ENCODE measurements at places on chromosomes 7 and 10. TPM values are rescaled to one million over a fixed set of nuclear protein-coding genes. Genes with fewer than 3 reads are reported as not detected.

GJD4 gene
- not detected for total RNA-seq

GRCh38 chr7:104267701-104268368, 60.0 kb upstream of the ORC5 start:
- ATAC-seq, result no peak

SPDYE6 gene
- total RNA-seq, result 0.23 TPM

NUTM2E gene
- 0.16 TPM for total RNA-seq

DNA sequence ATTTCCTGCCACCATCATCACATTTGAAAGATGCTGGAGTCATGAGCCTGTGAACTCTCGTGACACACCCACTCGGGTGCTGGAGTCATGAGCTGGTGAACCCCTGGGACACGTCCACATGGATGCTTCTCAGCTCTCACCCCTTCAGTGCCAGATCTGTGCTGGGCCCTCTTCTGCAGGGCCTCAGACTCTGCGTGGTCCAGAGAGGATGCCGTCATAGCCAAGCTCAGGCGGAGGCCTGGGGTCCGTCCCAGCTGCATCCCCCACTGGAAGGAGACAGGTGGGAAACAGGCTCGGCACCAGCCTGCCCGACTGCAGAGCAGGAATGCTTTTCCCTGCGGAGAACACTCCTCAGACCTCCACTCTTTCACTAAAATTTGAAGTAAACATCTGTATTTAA, 156.5 kb upstream of the PPP2R2D start:
- ATAC-seq, result no peak

NKX2-3 gene
- total RNA-seq, result not detected

SFTPD gene
- 0.44 TPM for total RNA-seq

GRID2IP gene
- not detected for total RNA-seq

VGF gene
- 28.4 TPM for total RNA-seq

DNA sequence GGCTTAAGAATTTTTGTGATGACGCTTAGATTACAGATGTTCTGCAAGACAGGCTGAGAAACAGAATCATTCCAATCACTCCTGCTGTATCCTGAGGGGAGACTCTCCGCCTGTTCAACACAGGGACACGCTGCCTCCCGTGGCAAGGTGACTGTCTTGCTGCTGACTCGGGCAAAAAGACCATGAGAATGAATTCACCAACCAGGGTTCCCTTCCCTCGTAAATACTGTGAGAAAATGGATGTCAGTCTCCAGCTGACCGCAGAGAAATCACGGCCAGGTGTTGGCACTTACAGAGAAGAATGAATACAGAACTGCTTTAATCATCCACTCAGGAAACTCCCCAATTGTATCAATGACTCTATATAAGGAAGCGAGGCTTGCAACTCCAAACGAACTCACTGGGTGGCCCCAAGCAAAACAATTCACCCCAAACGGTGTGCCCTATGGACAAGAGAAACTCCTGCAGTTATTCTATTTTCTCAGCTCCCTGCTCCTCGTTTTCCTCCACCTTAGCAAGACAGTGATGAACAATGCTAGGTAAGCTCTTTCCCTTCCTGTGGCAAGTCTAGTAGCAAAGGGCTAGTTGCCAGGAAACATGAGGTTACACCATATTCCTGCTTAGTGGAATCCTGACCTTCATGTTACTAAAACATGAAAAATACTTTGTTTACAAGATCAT, 22.8 kb downstream of the GNA12 start:
- ATAC-seq, result peak; percentile 54

GRCh38 chr10:30357806-30358205, 8.7 kb upstream of the MTPAP start:
- ATAC-seq, result no peak

STEAP1 gene
- total RNA-seq, result 4.3 TPM

DNA sequence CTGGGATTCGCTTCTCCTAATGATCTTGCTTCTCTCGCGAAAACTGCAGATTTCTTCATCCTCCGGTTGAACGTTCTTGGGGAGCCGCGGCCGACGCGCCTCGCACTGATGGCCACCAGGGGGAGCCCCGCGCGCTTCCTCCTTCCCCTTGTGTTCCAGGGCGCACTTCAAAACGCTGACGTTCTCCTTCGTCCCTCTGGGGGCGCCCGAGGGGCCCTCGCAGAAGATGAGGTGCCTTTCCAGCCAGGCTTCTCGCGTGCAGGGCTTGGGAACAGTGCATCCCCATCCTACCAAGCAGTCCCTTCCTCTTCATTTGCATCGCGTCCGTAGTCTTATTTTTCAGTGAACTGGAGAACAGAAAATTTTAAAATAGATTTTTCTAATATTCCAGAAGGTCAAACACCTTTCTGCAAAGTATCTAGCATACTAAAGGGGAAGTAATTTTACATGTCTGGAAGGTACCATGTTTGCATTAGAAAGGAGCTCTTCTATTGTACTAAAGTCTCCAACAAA, 22.5 kb downstream of the GSTO2 start:
- ATAC-seq, result peak; percentile 100

DNA sequence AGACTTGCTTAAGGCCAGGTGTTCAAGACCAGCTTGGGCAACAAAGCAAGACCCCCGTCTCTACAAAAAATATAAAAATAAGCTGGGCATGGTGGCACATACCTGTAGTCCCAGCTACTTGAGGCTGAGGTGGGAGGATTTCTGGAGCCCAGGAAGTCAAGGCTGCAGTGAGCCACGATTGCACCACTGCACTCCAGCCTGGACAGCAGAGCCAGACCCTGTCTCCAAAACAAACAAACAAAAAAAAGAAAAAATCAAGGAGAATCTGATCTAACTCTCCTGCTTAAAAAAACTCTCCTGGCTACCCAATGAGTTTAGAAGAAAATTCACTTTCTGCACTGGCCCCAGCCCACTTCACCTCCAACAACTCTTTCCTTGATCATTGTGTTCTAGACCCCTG, 1.9 kb upstream of the KPNA7 start:
- no peak for ATAC-seq

PDZD7 gene
- total RNA-seq, result 6.2 TPM

- no peak for ATAC-seq
These were observed 18.2 kb downstream of the GPR146 start for GRCh38 chr7:1062296-1063294.

- no peak for ATAC-seq
These were observed 34.2 kb upstream of the LAMB1 start for GRCh38 chr7:108037140-108037539.

DNA sequence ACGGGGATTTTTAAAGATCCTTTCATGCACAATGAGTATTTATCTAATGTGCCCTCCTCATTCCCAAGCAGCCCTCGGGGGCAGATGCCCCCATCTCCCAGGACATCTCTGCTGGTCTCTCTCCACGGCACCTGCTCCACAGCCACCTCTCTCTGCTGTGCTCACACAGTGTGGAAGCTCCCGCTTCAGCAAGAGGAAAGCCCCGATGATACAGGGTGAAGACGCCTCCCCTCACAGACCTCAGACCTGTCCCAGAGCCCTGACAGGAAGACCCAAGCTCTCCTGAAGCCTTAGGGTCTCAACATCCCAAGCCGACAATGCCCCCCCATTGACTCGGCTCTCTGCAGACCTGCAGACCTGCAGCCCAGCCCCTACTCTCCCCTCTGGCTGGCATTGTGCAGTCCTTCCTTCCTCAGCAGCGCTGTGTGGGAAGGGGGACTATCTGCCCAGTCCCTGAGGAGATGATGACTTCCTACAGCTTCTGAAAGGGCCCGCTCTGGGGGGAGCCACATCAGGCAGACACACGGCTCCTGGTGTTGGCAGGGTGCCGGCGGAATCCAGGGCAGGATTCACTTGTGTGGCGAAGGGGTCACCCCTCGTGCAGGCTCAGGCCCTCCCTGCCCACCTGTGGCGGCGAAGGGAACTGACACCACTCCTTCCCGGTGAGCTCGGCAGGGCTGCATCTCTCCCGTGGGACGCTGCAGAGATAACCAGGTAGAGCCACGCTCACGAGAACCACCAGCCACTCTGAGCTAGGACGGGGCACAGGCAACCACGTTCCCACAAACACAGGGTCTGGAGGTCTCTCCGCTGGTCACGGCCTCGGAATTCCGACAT, 61.8 kb downstream of the PTPRN2 start:
- ATAC-seq, result no peak

DNA sequence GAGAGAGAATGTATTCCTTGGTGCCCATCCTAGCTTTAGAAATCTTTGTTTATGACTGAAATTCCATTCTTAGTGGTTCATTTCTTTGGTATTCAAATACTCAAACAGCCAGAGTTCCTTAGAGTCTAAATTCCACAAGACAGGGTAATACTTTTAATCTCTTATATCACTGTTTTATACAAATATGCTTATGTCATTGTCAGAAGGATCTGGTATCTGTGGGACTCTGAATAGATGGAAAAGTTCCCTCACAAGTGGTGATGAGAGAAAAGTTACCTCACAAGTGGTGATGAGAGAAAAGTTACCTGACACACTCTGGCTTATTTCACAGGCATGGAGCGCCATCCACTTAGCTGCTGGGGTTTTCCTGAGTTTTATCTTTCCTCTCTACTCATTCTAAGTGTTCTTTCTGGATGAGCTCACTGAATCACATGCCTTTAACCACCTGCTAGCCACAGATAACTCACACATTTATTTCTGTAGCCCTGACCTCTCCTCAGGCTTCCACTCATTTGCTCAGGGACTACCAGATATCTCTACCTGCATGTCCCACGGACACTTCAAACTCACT, 784.0 kb downstream of the SUGCT start:
- no peak for ATAC-seq

MSS51 gene
- total RNA-seq, result 2.5 TPM

DNA sequence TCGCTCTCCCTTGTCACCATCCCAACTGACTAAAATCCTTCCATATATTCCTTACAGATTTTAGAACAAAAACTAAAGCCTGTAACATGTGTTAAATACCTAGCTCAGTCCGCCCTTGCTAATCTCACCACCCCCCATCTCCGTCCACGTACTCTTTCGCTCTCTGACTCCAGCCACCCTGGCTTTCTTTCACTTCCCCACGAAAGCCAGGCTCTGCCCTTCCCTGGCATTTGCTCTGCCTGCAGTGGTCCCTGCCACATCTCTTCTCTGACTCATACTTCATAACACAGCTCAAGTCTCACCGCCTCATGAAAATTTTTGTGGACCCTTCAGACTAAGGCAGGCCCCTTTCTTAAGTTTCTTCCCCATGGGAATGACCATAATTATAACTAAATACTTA, 11.7 kb upstream of the GPAM start:
- ATAC-seq, result no peak

FOXI2 gene
- total RNA-seq, result 0.21 TPM

DNA sequence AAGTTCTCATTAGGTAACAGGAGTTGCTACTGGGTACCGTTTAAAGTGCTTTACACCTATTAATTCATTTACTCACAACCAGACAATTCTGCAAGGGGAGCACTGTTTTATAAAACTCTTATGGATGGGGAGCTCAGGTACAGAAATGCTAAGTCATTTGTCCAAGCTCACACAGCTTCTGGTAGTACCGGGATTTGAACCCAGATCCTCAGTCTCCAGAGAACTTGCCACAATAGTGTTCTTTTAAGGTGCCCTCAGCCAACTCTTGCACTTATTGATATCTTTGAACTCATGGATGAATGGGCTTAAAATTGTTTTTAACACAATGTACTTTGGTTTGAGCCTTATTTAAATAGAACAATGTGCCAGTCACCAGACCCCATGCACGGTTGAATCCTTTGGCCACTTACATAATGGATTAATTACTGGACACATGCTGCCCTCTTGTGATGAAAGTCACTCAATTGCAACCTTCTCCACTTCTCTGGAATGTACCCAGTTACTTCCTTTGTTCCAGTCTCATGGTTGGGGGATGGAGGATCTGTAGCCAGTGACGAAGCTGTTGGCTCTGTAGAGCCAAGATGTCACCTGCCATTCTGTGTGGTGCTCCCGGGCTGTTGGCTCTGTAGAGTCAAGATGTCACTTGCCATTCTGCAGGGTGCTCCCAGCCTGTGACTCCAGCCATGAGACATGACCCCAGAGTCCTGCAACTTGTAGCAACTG, 65.6 kb downstream of the NOD1 start:
- peak; percentile 70 for ATAC-seq

GRCh38 chr7:99407872-99408378, 472 bp downstream of the PDAP1 start:
- ATAC-seq, result peak; percentile 31

- ATAC-seq, result peak; percentile 82
These were observed 537.1 kb upstream of the FOXK1 start for GRCh38 chr7:4144811-4145510.

GRCh38 chr10:71666639-71667386, 52.8 kb downstream of the C10orf105 start:
- ATAC-seq, result peak; percentile 91

GRCh38 chr7:4006687-4007086, 675.4 kb upstream of the FOXK1 start:
- ATAC-seq, result peak; percentile 80

SLC26A5 gene
- total RNA-seq, result 0.19 TPM

- peak; percentile 79 for ATAC-seq
These were observed 86.8 kb downstream of the CD36 start for GRCh38 chr7:80725181-80725611.

DNA sequence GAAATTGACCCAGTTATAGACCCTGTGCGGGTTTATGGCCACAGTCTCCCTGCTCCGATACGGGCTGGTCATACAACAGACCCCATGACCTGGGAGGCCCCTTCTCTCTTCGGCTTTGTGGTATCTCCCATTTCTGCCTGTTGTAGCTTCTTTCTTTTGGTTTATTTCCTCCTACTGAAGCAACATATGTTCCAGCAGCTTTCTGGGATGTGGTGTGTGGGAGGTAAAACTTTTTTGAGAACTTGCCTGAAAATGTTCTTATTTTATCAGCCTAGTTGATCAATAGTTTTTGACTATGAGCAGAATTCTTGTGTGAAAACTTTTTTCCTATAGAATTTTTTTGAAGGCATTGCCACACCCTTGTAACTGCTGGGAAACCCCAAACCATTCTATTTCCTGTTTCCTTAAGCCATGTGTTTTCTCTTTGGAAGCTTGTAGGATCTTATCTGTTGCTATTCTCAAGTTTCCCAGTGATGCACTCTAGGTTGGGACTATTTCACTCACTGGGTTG, 80.0 kb downstream of the DAGLB start:
- no peak for ATAC-seq

DNA sequence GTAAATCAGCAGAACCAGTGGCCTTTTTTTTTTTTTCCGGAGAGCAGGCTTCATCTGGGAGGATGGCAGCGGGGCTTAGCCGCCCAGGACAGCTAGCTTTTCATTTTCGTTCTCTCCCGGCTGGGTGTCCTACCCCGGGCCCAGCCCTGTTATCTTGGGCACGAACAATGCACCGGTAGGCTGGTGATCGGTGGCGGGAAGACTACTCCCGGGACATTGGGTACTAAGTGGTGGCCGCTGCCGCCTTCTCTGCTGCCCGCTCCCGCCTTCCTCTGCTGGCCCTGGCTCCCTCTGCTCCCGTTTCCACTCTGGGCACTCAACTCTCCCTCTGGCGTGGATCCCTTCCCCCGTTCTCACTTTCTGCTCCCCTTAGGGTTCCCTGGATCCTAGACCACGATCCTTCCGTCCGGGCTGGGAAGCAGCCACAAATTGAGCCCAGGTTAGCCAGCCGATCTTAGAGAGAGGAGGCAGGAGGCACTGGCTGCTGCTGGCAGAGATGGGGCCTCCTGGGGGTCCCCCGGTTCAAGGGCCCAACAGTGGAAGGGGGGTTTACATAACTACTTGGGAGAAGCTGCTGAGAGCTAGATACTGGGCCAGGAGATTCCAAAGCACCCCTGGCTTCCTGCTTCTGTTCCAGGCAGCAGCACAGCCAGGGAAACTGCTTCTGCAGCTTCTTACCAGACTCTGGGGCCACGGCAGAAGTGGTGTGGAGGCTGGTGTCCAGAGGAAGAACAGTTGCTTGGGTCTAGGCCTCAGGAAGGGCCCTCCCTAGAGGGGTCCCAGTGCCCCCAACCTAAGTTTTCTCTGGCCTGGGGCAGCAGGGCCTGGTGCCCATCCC, 1.8 kb downstream of the TLX1 start:
- no peak for ATAC-seq

Measured in motor neuron (in vitro differentiated cells).